ENCODE measurements at places on chromosomes 2 and 18. TPM values are rescaled to one million over a fixed set of nuclear protein-coding genes. Genes with fewer than 3 reads are reported as not detected.

Gene RFTN2
- total RNA-seq, result 9.9 TPM

Gene PRKAG3
- total RNA-seq, result not detected

Gene LBX2
- 3.8 TPM for total RNA-seq

Gene DUSP19
- total RNA-seq, result 1.9 TPM

Gene LRRTM4
- not detected for total RNA-seq

Gene AGPS
- total RNA-seq, result 96.5 TPM

Gene MERTK
- total RNA-seq, result 37.3 TPM

Gene MOGAT1
- not detected for total RNA-seq

Gene ADCYAP1
- not detected for total RNA-seq

Gene COPS9
- 196 TPM for total RNA-seq

Gene OXER1
- not detected for total RNA-seq

Gene SLC4A5
- total RNA-seq, result 0.97 TPM

Gene CDH7
- total RNA-seq, result not detected

Gene KCNF1
- 0.42 TPM for total RNA-seq

Gene TTL
- total RNA-seq, result 71.0 TPM

Gene KLHL14
- total RNA-seq, result not detected

Gene TMEM200C
- 0.07 TPM for total RNA-seq

Gene MAPK4
- total RNA-seq, result not detected

Gene MC5R
- not detected for total RNA-seq

Gene HOXD9
- total RNA-seq, result 3.9 TPM

Gene CIB4
- not detected for total RNA-seq

Gene C18orf54
- total RNA-seq, result 21.4 TPM

Gene DNAJC5G
- total RNA-seq, result 0.77 TPM

Gene SPP2
- total RNA-seq, result not detected

Gene AQP4
- not detected for total RNA-seq

Gene TCF23
- total RNA-seq, result not detected

Gene TMEM169
- not detected for total RNA-seq

Gene CYS1
- total RNA-seq, result 0.25 TPM

Gene CTAGE1
- not detected for total RNA-seq

Gene TEX44
- total RNA-seq, result not detected

Gene SUMO1
- 102 TPM for total RNA-seq

Gene POTEC
- not detected for total RNA-seq

Gene LGALSL
- 2.3 TPM for total RNA-seq

Gene YPEL5
- 59.3 TPM for total RNA-seq

Gene OTOF
- total RNA-seq, result 0.22 TPM

Gene C2orf78
- not detected for total RNA-seq

Gene PLEK
- 0.11 TPM for total RNA-seq

Gene RAB27B
- not detected for total RNA-seq

Gene SPDYA
- total RNA-seq, result 0.92 TPM

Measured in endothelial cell of umbilical vein (primary cell).